Testis (tissue), 5 donors: ENCODE measurements at places on chromosomes 6 and 20.

DNA sequence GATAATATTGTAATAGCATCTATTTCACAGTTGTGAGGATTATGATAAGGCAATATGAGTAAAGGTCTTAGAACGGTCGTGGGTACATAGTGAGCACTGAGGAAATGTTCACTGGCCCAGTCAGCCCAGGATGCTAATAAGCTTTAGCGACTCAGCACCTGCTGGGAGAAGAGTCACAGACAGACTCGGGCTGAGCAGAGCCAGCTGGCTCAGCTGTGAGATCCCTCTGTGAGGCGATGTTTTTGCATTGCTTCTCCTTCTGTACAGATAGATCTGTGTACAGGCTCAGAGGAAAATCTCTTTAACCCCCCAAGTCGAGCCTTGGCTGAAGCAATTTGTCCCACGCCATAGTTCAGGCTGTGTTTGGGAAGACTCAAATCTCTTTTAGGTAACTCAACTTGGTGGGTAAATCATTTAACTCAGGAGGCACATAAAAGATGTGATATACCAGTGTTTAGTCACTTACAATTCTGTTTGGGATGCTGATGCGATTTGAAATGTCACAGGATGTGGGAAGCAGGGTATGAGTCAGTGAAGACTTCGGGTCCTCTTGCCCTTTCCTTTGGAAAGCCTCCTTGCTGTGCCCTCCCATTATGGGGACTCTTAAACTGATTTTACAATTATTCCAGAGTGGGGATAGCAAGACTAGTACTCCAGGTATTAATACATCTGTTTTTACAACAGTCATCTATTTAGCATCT lies 53.1 kb downstream of the PHACTR1 start:
- H3K27me3 ChIP-seq, result no peaks in the 10 kb centered on the region
- DNase-seq, result no peak
- no peaks in the 10 kb centered on the region for H3K4me1 ChIP-seq
- H3K36me3 ChIP-seq, result no peaks in the 10 kb centered on the region

GRCh38 chr6:99711302-99711701 lies 104.7 kb downstream of the PRDM13 start:
- no peaks in the 10 kb centered on the region for H3K27me3 ChIP-seq
- DNase-seq, result no peak
- no peak overlapping the region for H3K27ac ChIP-seq
- H3K4me3 ChIP-seq, result no peak overlapping the region
- H3K4me1 ChIP-seq, result no peaks in the 10 kb centered on the region
- H3K36me3 ChIP-seq, result no peaks in the 10 kb centered on the region

DNA sequence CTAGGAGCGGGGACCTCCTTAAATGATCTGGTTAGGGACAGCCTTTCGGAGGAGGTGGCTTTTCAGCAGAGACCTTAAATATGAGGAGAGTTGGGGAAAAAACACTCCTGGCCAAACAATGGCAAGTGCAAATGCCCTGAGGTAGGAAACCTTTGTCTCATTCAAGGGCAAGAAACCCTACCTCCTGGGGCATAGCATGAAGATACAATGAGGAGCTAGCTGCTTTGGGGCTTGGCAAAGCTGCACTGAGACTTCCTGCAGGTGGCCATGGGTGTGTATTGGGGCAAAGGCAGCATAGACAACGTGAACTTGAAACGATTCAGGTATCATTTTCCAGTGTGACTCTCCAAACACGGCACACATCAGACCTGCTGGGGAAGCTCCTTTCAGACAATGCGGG lies 30.7 kb downstream of the PMEPA1 start:
- no peak overlapping the region for H3K27ac ChIP-seq
- no peak overlapping the region for H3K4me3 ChIP-seq
- no peaks in the 10 kb centered on the region for H3K27me3 ChIP-seq
- DNase-seq, result no peak

GRCh38 chr6:8174571-8174970 lies 72.2 kb upstream of the EEF1E1 start:
- H3K4me3 ChIP-seq, result no peak overlapping the region
- no peaks in the 10 kb centered on the region for H3K36me3 ChIP-seq
- no peak for DNase-seq
- H3K27me3 ChIP-seq, result no peaks in the 10 kb centered on the region
- no peak overlapping the region for H3K27ac ChIP-seq
- no peaks in the 10 kb centered on the region for H3K4me1 ChIP-seq

DNA sequence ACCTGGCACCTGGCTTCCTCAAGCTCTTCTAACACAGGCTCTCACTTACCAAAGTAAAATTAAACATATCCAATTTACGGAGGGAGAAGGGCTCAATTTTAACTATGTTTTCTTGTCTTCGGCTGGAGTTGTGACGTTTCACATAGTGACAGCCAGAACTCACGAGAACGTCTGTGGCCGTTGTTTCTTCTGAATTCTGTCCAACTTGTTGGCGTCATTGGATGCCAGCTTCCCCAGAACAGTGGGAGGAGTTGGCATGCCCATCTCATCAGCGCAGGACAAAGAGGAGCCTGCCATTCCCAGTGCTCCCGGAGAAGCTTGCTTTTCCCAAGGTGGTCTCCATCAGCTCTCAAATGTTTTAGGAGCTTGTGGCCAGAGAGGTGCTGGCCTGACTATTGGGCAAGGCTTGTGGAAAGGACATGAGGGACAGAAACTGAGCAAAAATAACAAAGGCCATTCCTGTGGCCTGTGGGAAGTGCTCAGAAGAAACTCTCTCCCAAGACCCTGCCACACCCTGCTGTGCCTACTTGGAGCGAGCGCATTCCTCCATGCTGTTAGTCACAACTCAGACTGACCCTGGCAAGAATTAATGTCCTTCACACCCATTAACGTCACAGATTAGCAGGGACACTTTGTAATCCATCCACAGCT lies 265.4 kb upstream of the CDH4 start:
- H3K4me1 ChIP-seq, result no peaks in the 10 kb centered on the region
- no peaks in the 10 kb centered on the region for H3K36me3 ChIP-seq
- H3K4me3 ChIP-seq, result no peak overlapping the region
- DNase-seq, result no peak
- no peaks in the 10 kb centered on the region for H3K27me3 ChIP-seq

GRCh38 chr6:162198925-162199324 lies 528.6 kb downstream of the PRKN start:
- no peak overlapping the region for H3K27ac ChIP-seq
- H3K36me3 ChIP-seq, result no peaks in the 10 kb centered on the region
- no peaks in the 10 kb centered on the region for H3K27me3 ChIP-seq
- no peak for DNase-seq
- H3K4me1 ChIP-seq, result no peaks in the 10 kb centered on the region

DNA sequence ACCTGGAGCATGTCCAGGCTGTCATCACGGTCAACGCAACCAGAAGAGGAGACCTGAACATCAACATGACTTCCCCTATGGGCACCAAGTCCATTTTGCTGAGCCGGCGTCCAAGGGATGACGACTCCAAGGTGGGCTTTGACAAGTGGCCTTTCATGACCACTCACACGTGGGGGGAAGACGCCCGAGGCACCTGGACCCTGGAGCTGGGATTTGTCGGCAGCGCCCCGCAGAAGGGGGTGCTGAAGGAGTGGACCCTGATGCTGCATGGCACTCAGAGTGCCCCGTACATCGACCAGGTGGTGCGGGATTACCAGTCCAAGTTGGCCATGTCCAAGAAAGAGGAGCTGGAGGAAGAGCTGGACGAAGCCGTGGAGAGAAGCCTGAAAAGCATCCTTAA lies 49.5 kb downstream of the BFSP1 start:
- no peaks in the 10 kb centered on the region for H3K4me1 ChIP-seq
- H3K4me3 ChIP-seq, result no peak overlapping the region
- H3K36me3 ChIP-seq, result no peaks in the 10 kb centered on the region
- no peaks in the 10 kb centered on the region for H3K27me3 ChIP-seq
- no peak for DNase-seq

DNA sequence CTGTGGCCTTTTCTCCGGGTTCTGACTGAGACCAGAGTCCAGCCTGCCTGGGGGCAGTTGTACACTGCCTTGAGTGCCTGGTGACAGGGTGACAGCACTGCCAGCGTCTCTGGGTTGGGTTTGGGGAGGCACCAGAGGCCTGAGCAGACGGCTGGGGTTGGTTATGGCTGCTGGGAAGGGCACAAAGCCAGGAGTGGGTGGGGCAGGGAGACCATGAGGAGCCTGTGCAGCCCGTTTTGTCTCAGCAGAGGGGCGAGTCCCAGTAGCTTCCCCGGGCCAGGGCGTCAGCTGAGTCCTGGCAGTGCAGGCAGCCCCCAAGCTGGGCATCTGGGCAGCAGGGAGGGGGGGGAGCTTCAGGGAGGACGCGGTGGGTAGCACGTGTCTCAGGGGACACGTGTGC lies 15.3 kb upstream of the SULF2 start:
- no peak overlapping the region for H3K4me3 ChIP-seq
- no peak overlapping the region for H3K27ac ChIP-seq
- H3K36me3 ChIP-seq, result no peaks in the 10 kb centered on the region
- no peak for DNase-seq
- H3K4me1 ChIP-seq, result no peaks in the 10 kb centered on the region

DNA sequence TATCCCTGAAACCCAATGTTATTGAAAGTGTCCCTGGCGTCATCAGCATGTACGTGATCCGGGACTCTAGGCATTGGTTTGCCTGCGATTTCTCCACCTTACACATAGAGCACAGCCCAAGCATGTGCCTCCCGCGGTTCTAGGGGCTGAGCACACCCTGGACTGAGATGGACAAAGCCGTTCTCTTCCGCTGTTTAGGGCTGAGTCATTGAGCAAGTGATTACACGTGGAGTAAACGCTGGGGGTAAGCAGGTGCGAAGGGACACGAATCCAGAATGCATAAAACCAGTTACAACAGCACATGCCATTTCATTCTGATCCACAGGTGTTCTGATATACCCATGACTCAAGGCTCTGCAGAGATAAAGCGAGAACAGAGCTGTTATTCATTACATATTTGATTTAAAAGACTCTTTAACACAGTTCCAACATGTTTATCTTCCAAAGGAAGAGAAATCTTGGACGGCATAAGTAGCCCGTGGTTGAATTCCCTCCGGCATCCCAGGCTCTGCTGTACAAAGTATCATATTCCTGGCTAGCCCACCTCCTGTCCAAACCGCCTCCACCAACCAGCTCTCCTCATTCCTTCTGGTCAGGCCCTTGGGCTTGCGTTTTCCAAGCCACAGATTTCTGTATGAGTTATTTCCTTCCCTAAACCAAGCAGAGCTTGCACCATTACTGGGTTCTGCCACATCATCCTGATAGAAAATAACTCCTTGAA lies 36.1 kb upstream of the THBS2 start:
- no peak overlapping the region for H3K27ac ChIP-seq
- no peak for DNase-seq
- H3K4me3 ChIP-seq, result no peak overlapping the region
- no peaks in the 10 kb centered on the region for H3K36me3 ChIP-seq
- H3K27me3 ChIP-seq, result no peaks in the 10 kb centered on the region

DNA sequence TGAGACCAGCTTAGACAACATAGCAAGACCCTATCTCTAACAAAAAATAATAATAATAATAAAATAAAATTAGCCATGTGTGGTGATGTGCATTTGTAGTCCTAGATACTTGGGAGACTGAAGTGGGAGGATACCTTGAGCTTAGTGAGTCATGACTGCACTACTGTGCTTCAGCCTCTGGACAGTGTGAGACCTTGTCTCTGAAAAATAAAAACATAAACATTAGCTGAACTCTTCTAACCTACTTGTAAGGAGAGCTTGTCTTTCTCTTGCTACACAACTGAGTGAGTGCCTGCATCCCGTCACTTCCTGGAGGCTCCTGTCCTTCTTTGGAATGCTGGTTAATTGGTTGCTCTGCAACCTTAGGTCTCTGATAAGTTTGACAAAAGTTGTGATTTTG lies 5.1 kb upstream of the DBNDD2 start:
- no peak overlapping the region for H3K4me3 ChIP-seq
- H3K27me3 ChIP-seq, result no peaks in the 10 kb centered on the region
- DNase-seq, result no peak
- H3K27ac ChIP-seq, result no peak overlapping the region
